Cardiac septum (tissue), 1 donor: ENCODE measurements at places on chromosomes 12 and 14. TPM values are rescaled to one million over a fixed set of nuclear protein-coding genes. Genes with fewer than 3 reads are reported as not detected.
A peak's percentile ranks its signal among the peaks of the same experiment; 100 is the strongest.

The LBHD2 gene
- not detected for total RNA-seq

The DIO2 gene
- total RNA-seq: 32.0 TPM

GRCh38 chr12:53328043-53328435, 6.6 kb upstream of the AAAS start:
- DNase-seq: no peak

The CLEC7A gene
- 2.6 TPM for total RNA-seq

The EID3 gene
- 2.1 TPM for total RNA-seq

GRCh38 chr12:68324531-68324930, 7.6 kb downstream of the MDM1 start:
- no peak for DNase-seq

The OR6C1 gene
- not detected for total RNA-seq

The CCDC177 gene
- not detected for total RNA-seq

DNA sequence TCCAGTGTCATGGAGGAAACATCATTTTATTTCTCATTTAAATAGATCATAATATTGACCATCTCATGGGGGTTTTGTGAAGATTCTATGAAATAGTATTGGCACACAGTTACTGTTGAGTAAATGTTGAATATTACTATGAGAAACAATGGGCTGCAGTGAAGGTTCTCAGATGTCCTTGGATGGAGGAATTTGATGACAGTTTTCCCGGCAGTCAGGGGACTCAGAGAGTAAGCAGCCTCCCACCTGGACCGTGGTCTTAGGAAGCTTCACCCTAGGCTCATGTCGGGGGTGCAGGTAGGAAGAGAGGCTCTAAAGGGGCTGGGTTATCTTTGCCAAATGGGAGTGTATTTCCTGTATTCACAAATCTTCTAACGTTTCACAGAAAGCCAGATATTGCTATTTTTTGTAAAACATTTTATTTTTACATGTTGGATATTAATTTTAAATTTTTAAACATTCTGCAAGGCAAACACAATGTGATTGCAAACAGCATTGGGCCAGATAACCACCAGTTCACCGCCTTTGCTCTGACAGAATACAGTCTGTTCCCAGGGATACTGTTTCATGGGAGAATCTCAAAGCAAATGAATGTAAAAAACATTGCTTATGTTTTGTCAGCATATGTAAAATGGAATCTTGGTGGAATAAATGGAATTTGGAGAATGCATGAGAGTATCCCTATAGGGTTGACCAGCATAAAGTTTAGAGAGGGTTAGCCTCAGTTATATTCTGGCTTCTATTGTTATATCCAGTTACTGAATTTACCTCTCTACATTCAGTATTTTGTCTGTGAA, 380.8 kb upstream of the TMEM132C start:
- no peak for DNase-seq

The AEBP2 gene
- 27.2 TPM for total RNA-seq

DNA sequence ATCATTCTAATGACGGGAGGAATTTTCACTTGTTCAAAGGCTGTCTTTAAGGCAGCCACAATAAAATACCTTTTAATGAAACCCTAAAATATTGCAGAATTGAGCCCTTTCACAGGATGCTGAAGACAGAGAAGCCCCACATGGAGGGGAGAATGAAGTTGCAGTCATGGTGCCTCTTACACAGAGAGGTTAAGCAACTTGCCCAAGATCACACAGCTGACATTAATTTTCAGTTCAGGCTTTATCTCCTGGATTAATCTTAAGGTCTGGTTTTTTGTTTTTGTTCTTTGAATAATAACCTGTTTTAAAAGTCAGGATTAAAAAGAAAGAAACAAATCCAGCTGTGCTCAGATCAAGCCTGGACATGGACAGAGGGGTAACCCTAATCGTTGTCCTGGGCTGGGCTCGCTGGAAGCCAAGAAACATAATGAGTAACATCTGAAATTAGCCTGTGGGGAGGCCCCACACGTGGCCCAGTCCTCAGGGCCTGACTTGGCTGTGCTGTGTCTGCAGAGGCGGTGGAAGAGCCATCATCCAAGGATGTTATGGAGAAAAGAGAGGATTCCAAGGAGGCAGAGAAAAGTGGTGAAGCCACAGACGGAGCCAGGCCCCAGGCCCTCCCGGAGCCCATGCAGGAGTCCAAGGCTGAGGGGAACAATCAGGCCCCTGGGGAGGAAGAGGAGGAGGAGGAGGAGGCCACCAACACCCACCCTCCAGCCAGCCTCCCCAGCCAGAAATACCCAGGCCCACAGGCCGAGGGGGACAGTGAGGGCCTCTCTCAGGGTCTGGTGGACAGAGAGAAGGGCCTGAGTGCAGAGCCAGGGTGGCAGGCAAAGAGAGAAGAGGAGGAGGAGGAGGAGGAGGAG, 8.0 kb downstream of the CHGA start:
- DNase-seq: no peak

The SMIM41 gene
- total RNA-seq: not detected

GRCh38 chr12:84701041-84701440, 211.6 kb downstream of the SLC6A15 start:
- DNase-seq: no peak

The LRP1-AS gene
- not detected for total RNA-seq

The LIMA1 gene
- 24.3 TPM for total RNA-seq

DNA sequence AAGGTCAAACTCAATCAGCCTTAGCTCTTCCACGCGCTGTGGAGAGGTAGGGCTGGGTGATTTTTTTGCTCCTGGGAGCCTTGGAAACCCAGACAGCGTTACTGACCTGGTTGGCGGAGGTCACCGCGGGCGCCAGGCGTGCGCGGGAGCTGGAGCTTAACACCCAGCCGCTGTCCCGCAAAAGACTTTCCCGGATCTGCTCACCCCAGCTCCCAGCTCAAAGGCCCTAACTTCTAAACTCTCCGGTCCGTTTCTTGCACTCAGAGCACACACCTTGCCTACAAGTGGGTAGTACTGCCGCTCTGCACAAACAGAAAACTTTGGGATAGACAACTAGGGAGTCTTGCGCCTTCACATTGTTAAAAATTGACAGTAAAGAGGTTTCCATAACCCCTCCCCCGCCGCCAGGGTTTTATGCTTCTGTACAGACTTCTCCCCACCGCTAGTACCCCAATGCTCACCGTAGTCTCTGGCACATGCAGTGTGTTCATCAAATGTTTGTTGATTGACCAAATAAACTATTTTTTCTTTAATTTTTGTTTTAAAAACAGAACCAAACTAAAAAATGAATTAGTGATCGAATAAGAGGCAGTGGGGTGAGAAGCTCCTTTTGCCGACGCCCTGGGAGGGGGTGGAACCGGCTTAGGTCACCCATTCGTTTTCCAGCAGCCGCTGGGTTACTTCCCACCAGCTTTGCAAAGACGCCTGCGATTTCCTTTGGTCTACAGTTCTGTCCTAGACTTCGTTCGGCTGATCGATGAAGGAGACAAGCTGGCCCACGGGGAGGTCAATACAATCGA, 12.7 kb upstream of the TBX3 start:
- DNase-seq: no peak

GRCh38 chr14:21525962-21526671, at the start of gene SALL2:
SALL2 (minus strand) TSS chr14:21526346; CDS start chr14:21526127, 219 bp downstream.
- peak; percentile 84 for DNase-seq

DNA sequence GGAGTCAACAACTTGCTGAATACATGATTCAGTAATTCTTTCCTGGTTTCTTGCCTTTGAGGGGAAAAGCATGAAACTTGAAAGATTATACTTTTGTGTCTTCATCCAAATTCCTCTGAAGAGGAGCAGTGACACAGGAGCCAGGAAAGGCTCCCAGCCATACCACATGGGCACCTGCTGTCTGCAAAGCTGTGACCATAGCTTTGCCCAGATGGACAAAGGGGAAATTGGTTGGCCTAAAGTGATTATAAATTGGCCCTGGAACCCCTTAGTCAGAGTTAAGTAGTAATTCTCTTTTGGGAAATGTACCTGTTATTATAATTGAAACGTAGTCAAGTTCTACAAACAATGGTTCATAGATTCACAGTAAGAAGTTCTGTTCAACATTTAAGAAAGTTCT, 44.3 kb upstream of the DCN start:
- no peak for DNase-seq

DNA sequence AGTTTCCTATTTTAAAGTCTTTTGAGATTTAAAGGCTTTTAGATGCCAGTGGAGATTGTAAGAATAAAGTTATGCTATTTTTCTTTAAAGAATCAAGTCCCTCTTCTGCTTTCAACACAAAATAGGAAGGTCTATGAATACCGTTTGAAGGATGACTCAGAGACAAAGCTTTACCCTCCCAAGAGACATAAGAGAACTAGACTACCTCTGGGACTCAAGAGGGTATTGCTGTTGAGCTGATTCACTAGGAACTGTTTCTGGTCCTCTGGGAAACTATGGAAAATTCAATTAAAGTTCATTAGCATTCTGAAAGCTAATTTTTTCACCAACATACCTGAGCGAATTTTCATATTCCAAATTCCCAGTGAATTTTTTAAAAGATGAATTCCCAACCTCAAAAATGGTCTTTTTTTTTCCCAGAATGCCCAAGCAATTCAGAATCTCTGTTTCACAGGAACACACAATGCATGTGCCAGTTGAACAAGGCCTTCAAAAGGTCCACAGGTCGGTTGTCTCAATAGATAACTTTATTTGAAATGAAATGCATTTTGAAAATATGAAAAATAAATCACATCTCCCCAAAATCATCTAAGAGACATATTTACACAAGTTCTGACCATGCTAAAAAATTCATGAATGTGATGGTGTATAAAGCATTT, 6.5 kb downstream of the PHLDA1 start:
- DNase-seq: no peak

DNA sequence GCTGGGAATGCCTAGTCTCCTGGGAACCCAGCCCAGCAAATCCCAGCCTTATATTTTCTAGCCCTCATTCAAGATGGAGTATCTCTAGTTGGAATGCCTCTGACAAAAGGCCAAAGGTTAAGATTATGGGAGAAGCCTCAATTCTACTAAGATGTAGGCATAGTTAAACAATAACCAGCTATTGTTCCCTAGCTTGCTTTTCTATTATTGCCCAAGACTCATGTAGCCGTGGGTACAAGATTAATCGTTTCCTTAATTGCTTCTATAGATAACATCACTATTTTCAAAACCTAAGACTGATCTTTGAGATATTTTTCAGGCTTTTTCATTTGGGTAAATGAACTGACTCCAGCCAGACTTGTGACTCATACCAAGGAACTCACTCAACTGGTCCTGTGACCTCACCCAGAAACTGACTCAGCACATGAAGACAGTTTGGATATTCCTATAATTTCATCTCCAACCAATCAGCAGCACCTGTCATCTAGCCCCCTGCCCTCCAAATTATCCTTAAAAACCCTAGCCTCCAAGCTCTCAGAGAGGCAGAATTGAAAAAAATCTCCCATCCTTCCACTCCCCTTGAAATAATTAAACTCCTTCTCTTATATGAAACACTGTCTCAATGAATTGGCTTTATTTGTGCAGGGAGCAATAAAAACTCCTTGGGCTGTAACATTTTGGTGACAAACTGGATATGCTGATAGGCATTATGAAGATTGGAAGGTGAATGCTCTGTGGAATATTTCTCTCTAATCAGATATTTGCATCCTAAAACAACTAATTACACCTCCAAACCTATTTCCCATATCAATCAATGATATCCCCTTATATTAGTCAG, 589.0 kb downstream of the C12orf50 start:
- DNase-seq: no peak

The KLRC3 gene
- total RNA-seq: not detected

The CNOT2 gene
- 44.0 TPM for total RNA-seq

- DNase-seq: no peak
Measured at GRCh38 chr12:123614531-123614930, 12.6 kb downstream of the DDX55 start.

GRCh38 chr12:117034249-117034648, 65.0 kb downstream of the TESC start:
- DNase-seq: peak; percentile 12

DNA sequence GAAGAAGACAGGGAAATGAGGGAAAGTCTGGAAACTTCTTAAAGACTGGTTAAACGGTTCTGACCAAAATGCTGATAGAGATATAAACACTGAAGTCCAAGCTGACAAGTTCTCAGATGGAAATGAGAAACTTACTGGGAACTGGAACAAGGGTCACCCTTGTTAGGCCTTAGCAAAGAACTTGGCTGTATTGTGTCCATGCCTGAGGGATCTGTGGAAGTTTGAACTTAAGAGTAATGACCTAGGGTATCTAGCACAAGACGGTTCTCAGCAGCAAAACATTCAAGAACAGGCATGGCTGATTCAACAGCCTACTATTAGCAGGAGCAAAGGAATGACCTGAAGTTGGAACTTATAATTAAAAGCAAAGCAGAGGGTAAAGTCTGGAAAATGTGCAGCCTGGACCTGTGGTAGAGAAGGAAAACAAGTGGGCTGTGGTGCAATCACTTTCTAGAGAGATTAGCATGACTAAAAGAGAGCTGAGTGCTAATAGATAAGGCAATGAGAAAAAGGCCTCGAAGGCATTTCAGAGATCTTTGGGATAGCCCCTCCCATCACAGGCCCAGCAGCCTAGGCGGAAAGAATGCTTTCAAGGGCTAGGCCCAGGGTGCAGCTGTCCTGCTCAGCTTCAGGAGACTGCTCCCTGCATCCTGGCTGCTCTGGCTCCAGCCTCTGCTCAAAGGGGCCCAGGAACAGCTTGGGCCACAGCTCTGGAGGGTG, 60.3 kb downstream of the ATP2B1 start:
- DNase-seq: no peak

The GPD1 gene
- 5.1 TPM for total RNA-seq

DNA sequence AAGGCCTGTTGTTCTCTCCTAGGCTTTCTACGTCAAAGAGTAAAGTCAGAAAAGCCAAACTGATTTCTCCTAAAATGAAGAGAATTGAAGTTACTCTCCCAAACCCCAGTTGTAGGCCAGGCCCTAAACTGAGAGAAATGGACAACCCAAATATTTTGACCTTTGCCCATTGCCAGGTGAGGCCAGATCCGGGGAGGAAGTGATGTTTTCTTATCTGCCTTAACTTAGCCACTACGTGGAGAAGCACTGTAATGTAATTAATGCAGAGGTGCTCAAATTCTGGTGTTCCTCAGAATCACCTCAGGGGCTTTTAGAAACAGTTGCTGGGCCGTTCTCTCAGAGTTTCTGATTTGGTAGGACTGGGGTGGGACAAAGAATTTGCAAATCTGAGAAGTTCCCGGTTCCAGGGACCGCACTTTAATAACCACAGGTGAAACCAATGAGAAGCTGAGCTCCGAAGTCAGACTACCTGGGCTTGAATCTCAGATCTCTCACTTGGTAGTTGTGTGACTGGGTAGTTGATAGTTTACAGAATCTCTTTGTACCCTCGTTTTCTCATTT, 73.2 kb downstream of the ETV6 start:
- DNase-seq: no peak

GRCh38 chr14:63717702-63718101, 10.2 kb downstream of the SGPP1 start:
- no peak for DNase-seq

- DNase-seq: no peak
Measured at GRCh38 chr14:101442451-101442850, 118.8 kb upstream of the DIO3 start.

DNA sequence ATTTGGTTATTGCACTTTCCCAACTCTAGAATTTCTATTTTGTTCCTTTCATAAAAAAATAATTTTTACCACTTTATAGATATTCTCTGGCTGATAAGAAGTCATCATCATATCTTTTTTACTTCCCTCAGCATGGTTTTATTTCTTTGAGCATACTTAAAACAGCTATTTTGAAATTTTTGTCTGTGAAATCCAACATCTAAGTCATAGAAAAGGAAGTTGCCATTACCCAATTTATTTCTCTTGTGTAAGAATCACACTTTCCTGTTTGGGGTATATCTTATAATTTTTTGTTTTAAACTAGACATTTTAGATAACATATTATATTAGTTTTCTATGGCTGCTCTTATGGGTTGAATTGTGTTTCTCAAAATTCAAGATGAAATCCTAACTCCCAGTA, 400.2 kb upstream of the OR4E1 start:
- no peak for DNase-seq

- DNase-seq: no peak
Measured at GRCh38 chr12:5318874-5319273, 113.0 kb upstream of the NTF3 start.
